ENCODE measurements at places on chromosomes 16 and 17.
A peak's percentile ranks its signal among the peaks of the same experiment; 100 is the strongest.

DNA sequence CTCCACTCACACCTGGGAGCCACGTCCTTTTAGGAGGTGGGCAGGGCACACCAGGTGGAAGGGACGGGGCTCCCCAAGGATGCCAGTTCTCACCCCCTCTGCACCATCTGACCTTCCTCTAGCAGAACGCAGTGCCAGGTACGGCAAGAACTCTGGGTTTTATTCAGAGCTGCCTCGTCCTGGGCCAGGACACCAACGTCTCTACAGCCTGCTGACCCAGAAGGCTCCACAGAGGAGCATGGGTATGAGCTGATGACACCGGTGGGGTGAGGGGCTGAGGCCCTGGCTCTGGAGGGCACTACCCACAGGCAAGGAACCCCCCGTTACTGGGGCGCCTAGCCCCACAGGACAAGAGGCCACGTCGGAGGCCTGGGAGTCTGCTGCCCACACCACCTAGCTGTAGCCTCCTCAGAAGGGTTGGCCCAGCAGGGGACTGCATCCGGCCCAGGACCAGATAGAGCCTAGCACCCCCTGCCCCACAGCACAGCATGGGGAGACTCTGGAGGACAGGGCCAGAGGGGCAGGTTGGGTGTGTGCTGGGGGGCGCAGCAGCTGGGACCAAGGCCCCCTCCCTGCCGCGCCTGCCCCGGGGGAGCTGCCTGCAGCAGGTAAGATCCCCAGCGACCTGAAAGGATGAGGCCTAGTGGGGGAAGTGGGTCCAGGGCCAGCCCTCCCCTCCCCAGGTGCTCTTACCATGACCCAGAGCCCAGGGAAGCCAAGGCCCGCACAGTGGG, 13.9 kb downstream of the BCAR1 start:
- no peak for DNase-seq

GRCh38 chr17:60893475-60893874, 215.8 kb downstream of the BCAS3 start:
- DNase-seq: no peak

DNA sequence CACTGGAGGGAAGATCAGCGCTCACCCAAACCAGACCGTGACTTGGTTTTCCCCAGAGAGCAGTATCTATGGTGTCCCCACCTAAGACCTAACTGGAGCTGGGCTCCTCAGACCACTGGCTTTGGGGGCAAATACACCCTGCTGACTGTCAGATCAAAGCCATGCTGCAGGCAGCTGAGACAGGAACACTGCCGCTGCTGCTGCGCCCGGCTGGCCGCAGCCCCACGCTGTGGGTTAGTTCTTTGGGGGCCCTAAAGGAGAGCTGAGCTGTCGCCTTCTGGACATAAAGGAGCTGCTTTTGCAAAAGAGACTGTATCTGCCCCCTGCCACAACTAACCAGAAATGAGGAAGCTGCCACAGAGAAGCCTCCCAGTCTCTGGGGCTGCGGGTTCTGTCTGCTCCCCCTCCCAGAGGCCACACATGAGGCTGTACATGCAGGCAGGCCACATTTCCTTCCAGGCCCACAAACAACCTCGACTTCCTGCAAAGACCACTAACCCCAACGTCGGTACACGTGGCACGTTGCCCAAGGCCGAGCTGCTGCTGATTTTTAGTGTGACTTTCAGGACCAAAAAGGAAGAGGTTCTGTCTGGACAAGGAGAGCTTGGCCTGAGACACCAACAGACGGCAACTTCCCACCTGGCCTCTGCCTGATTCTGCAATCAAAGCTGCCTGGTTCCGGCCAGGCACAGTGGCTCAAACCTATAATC, 18.2 kb upstream of the ABR start:
- no peak for DNase-seq

- DNase-seq: peak; percentile 68
Measured at GRCh38 chr17:18033442-18034099, 5.4 kb downstream of the ATPAF2 start.

DNA sequence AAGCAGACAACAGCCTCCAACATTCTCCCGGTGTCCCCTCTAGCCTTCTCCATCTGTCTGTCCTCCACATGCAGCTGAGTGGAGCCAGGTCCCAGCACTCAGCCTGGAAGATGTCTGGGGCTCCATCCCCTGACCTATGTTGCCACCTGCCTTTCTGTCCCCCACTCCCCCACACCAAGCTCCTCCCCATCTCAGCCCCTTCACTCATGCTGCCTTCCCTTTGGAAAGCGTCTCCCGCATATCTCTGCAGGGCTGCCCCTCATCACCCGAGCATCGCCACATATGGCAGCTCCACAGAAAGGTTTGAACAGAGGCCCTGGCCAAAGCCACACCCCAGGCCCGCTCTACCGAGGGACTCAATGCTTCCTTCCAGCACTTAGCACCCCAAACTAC, 24.2 kb downstream of the NSMCE1 start:
- DNase-seq: no peak

DNA sequence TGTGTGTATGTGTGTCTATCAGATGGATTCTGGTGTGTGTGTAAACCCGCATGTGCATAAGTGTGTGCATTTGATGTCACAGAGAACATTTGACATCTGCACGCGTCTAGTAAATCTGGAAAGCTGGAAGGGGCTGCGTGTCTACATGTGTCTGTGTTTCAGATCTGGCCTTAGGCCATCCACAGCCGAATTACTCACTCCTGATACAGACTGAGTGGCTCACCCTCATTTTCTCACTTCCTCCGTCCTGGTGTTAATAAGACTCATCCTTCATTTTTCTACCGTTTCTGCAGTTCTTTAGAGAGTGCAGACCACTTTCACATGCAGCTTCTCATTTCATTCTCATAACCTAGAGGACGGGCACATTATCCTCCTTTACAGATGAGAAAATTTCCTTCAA, 491.6 kb downstream of the CDH13 start:
- no peak for DNase-seq

- DNase-seq: peak; percentile 25
Measured at GRCh38 chr16:47571049-47571448, 109.9 kb downstream of the PHKB start.

DNA sequence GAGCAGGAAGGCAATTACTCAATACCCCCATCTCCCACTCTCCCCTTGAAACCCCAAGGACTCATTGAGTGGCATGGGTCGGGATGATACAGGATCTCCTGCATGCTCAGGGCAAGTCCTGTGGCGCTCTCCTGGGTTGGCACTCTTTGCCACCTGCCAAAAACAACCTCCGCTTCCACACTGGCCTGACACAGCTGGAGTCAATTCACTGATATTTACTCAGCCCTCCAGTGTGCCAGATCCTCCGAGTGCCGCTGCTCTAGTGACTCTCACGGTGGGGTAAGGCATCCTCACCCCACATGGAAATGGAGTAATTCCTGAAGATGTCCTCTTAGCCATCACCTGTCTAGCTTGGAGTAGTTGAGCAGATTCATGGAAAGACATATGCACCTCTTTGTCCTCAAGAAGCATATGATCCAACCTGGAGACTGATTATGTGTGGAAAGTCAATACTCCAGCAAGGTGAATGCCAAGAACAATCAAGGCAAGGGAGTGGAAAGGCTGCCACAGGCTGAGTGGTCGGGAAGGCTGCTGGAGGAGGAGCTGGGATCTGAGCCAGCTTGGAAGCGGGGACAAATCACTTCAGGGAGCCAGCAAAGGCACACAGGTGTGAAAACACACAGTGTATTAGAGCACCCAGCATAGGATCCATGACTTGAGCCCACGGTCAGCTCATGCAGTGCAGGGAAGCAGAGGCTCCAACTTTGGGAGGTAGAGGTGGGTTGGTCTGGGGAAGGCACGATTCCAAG, 12.6 kb upstream of the GOSR2 start:
- DNase-seq: no peak
